Esophagus (tissue), 2 donors: ENCODE measurements at places on chromosomes 4 and X. TPM values are rescaled to one million over a fixed set of nuclear protein-coding genes. Genes with fewer than 3 reads are reported as not detected.

Gene CENPVL1
- not detected for polyA plus RNA-seq

Gene CENPE
- 2.0 TPM for polyA plus RNA-seq

Gene SMIM10
- polyA plus RNA-seq = 2.3 TPM

Gene RBMX2
- 13.0 TPM for polyA plus RNA-seq

Gene KLHL34
- 0.04 TPM for polyA plus RNA-seq

Gene TSC22D3
- polyA plus RNA-seq = 64.5 TPM

Gene ZNF827
- polyA plus RNA-seq = 2.0 TPM

Gene IQSEC2
- polyA plus RNA-seq = 11.6 TPM

Gene HCFC1
- 15.9 TPM for polyA plus RNA-seq

Gene TMSB15A
- polyA plus RNA-seq = 0.36 TPM

Gene ABLIM2
- polyA plus RNA-seq = 12.4 TPM

Gene SSX3
- not detected for polyA plus RNA-seq

Gene TBX22
- not detected for polyA plus RNA-seq

Gene FREM3
- not detected for polyA plus RNA-seq

Gene ADH5
- 51.0 TPM for polyA plus RNA-seq

Gene INPP4B
- polyA plus RNA-seq = 4.4 TPM

Gene NR3C2
- 0.57 TPM for polyA plus RNA-seq

Gene FAM236A
- not detected for polyA plus RNA-seq

Gene SMIM9
- polyA plus RNA-seq = not detected

Gene MAGEE1
- polyA plus RNA-seq = 1.2 TPM

Gene CLDN2
- polyA plus RNA-seq = not detected

Gene KIAA1210
- under 0.01 TPM for polyA plus RNA-seq

Gene SPANXA1
- polyA plus RNA-seq = not detected

Gene TCEAL6
- not detected for polyA plus RNA-seq

Gene PRDM5
- polyA plus RNA-seq = 1.4 TPM

Gene PCDH10
- 0.04 TPM for polyA plus RNA-seq

Gene ZAR1
- polyA plus RNA-seq = not detected

Gene GSTCD
- 1.5 TPM for polyA plus RNA-seq

Gene CSN1S1
- polyA plus RNA-seq = not detected

Gene FDCSP
- 0.75 TPM for polyA plus RNA-seq

Gene NSUN7
- 2.5 TPM for polyA plus RNA-seq

Gene FAM149A
- 6.7 TPM for polyA plus RNA-seq

Gene MBNL3
- 2.5 TPM for polyA plus RNA-seq

Gene ADAMTS3
- 0.04 TPM for polyA plus RNA-seq

Gene TEC
- polyA plus RNA-seq = 5.0 TPM

Gene IBSP
- not detected for polyA plus RNA-seq

Gene SOD3
- 21.1 TPM for polyA plus RNA-seq

Gene CLDN22
- 0.08 TPM for polyA plus RNA-seq

Gene DRD5
- polyA plus RNA-seq = not detected

Gene RBMXL3
- not detected for polyA plus RNA-seq

Gene VEGFC
- 2.3 TPM for polyA plus RNA-seq

Gene ANXA3
- 140 TPM for polyA plus RNA-seq

Gene LRBA
- 24.7 TPM for polyA plus RNA-seq

Gene DSPP
- polyA plus RNA-seq = not detected

Gene SLC49A3
- 7.2 TPM for polyA plus RNA-seq

Gene TMEM271
- polyA plus RNA-seq = 0.08 TPM

Gene GNRHR
- 0.22 TPM for polyA plus RNA-seq

Gene SERPINA7
- not detected for polyA plus RNA-seq

Gene HPSE
- polyA plus RNA-seq = 16.7 TPM

Gene CSAG3
- not detected for polyA plus RNA-seq

Gene USP26
- polyA plus RNA-seq = not detected

Gene CASP6
- 11.2 TPM for polyA plus RNA-seq

Gene PDLIM5
- 41.5 TPM for polyA plus RNA-seq

Gene MND1
- polyA plus RNA-seq = 3.4 TPM

Gene IL2
- not detected for polyA plus RNA-seq

Gene P2RY4
- not detected for polyA plus RNA-seq

Gene UGT2B15
- 0.06 TPM for polyA plus RNA-seq
